Urinary bladder (tissue), 4 donors: ENCODE measurements at places on chromosomes 5 and 9. TPM values are rescaled to one million over a fixed set of nuclear protein-coding genes. Genes with fewer than 3 reads are reported as not detected.

DNA sequence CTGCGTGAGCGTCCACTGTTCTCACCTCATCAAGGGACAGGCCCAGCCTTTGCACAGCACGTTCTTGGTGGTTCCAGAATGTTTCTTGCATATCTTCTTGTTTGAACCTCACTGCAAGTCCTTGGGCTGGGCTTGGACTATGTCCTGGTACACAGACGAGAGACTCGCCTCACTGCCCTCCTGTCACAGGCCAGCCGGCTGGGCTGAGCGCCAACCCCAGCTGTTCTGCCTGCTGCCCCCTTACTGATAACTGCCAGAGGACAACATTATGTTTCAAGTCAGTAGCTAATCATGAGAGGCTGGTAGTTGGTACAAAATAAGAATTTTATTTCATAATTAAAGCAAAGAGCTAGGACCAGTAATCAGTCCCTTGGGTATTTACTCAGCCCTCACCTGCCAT is 52.8 kb upstream of the LRRTM2 start:
- no peak for DNase-seq

SPATA31C1 gene
- not detected for polyA plus RNA-seq

DNA sequence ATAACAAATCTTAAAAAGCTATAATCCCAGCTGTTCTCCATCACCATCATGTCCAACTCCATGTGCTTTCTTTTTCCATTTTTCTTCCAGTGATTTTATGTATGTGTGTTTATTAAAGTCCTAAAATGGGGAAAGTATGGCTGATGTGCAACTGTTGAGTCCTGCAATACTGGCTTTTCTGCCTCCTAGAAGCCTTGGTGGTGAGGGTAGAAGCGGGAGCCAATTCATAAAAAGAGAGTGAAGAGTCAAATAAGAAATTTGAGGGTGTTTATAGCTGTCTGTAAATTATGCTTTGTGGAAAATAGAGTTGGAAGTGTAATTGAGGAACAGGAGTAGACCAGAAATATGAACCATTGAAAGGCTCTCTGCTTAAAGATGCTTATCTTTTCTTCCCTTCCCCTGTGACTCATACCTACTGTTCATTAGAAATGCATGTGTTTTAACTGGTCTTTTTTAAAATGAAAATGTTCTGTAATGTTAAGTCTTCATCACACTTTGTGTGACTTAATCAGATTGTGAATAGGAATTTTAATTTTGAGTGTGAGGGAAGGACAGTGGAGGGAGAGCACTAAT is 80.1 kb downstream of the ZCCHC7 start:
- no peak for DNase-seq

GRCh38 chr9:20286969-20287368 is 335.3 kb downstream of the MLLT3 start:
- DNase-seq = no peak

- DNase-seq = no peak
Observed at GRCh38 chr9:73889023-73889422, 608.1 kb upstream of the RORB start.

DNA sequence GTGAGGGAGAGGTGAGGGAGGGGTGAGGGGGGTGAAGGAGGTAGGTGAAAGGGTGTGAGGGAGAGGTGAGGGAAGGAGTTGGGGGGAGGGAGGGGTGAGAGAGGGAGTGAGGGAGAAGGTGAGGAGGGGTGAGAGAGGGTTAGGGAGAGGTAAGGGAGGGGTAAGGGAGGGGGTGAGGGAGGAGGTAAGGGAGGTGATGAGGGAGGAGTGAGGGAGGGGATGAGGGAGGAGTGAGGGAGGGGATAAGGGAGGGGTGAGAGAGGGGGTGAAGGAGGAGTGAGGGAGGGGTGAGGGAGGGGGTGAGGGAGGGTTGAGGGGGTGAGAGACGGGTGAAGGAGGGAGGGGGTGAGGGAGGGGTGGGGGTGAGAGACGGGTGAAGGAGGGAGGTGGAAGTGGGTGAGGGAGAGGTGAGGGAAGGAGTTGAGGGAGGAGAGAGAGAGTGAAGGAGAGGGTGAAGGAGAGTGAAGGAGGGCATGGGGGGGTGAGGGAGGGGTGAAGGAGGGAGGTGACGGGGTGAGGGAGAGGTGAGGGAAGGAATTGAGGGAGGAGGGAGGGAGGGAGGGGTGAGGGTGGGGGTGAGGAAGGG is 18.5 kb downstream of the NINJ1 start:
- no peak for DNase-seq

OBP2B gene
- polyA plus RNA-seq = not detected

PCDHGA8 gene
- 0.25 TPM for polyA plus RNA-seq

WNT8A gene
- polyA plus RNA-seq = not detected

SLC6A19 gene
- not detected for polyA plus RNA-seq

DNA sequence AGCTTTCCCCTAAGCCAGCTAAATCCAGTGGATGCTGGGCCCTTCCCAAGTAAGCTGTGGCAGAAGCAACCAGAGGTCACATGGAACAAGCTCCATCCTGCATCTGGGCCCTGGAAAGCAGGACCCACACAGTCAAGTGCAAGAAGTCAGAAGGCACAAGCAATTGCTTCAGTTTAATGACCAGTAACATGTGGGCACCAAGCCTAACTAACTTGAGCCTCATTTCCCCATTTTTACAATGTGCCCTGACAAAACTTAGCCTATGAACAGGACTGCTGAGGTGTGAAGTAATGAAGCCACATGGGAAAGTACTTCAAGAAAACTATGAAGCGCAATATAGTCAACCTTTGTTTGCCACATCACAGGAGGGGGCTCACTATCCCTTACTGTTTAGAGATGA is 90.5 kb downstream of the TLE1 start:
- no peak for DNase-seq

DNA sequence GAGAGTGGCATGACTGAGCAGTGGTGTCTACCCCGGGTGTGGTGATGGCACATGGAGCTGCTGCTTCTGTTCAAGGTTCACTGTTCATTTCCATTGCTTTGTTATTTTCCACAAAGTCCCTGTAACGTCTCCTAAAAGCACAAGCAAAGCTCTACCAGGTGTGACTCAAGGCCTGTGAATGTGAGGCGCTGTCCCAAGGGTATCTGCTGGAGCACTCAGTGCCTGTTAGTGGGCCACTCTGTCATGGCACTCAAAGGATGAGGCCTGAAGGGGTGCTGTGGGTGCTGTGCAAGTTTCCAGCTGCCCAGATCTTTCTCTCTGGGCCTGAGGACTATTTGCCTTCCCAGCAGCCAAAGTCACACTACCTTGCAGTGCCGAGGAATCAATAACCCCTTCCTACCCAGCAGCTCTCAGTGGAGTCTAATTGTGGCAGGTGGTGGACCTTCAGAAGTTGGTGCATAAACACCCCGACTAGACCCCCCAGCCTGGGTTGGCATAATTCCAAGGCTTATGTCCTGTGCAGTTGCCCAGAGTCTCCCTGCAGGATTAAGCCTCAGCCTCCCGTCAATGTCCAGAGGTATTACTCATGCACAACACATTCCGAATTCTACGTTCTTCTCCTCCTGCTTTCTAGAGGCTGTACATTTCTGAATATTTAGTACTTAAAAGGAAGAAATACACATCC is 17.4 kb upstream of the PTCH1 start:
- DNase-seq = no peak

GRCh38 chr9:92378865-92379560 is 25.4 kb downstream of the OGN start:
- DNase-seq = no peak

PLAC8L1 gene
- polyA plus RNA-seq = 0.27 TPM

- DNase-seq = no peak
Observed at GRCh38 chr5:109908366-109908765, 218.6 kb downstream of the MAN2A1 start.

DNA sequence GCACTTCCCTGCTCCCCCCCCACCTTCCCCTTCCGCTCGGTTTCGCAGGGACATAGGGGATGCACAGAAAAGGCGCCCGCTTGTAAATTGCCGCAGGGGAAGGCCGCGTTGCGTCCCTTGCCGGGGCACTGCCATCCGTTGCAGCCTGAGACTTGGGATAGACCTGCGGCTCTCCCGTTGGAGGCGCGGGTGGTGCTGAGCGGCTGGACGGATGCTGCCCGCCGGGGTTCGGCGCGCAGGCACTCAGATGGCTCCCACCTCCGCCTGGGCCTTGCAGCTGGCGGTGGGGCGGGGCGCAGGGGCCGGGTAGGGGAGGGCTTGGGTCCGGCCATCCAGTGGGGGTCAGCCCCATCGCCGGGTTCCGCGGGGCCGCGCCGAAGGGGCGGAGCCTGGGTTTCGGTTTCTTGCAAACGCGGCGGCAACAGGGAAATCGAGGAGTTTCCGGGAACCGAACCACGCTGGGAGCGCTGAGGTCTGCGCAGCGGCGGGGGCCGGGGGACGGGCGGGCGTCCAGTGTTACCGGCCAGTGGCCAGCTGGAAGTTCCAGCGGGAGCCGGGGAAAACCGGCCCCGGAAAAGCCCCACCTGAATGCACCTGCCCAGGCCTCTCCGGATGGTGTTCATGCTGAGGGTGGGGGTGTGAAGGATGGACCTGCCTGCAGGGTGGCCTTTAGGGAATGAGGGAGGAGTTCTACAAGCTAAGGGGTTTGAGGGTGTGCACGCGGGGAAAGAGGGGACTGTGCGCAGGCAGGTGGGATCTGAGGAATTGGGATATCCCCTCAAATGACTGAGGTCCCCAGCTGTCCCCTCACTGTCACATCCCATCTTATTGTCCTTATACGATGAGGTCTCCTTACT is 6.3 kb upstream of the IRF1 start:
- no peak for DNase-seq

PKD2L2 gene
- polyA plus RNA-seq = 0.11 TPM

SLIT3 gene
- polyA plus RNA-seq = 64.7 TPM

PCDHGA10 gene
- 1.6 TPM for polyA plus RNA-seq

MEIKIN gene
- not detected for polyA plus RNA-seq

IER5L gene
- 13.3 TPM for polyA plus RNA-seq

- no peak for DNase-seq
Observed at GRCh38 chr5:140631831-140632365, 1.1 kb downstream of the CD14 start.

DNA sequence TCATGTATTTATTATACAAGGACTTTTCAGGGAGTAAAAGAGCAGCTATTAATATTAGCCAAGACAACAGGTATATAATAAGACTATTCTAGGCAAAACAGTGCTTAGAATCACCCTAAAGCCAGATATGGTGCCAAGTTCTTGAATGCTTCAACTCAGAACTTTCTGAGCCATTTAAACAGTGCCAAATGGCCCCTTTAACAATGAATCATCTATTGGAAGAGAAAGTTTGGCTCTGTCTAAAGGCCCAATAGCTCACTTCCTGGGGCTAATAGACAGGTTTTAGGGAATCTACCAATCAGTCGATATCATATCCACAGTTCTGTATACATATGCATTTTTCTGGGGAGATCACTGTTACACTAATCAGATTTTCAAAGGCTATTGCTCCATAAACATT is 42.9 kb downstream of the ZNF474 start:
- DNase-seq = no peak

- no peak for DNase-seq
Observed at GRCh38 chr5:12934722-12935121, 1009.8 kb downstream of the DNAH5 start.

GDF9 gene
- polyA plus RNA-seq = 0.65 TPM

- no peak for DNase-seq
Observed at GRCh38 chr9:120528829-120529228, 51.1 kb downstream of the CDK5RAP2 start.

DNA sequence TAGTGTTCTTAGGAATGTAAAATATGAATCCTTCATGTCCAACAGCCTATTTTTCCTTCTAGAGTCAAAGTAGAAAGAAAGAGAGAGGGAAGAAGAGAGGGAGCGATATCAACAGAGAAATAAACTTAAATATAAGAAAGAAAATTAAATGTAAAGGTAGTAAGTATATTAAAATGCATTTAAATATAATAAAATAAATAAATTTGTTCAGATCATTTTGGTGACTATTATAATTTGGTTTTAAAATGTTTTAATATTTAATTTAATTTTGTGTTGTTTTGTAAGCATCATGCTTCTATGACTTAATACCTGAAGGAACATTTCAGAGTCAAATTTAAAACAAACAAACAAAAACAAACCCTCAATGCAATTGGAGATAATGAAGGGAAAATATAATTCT is 405.2 kb upstream of the IRX1 start:
- DNase-seq = no peak

PCDHB3 gene
- polyA plus RNA-seq = 1.3 TPM

DNA sequence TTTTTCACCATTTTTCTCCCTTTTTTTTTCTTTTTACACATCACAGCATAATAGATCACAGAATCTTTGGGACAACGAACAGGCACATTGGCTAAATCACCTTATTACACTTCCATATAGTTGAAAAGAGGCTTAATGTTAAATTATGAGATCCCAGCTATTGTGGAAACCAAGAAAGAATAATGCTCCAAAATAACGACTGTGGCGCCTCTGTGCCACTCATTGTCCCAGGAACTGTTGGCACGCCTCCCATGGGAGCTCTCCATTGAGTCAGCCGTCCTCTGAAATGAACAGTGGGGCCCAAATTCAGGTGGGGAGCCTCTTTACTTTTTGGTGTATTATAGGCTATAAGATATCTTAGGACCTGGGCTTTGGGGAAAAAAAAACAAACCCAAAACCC is 82.2 kb upstream of the NFIB start:
- no peak for DNase-seq

DNA sequence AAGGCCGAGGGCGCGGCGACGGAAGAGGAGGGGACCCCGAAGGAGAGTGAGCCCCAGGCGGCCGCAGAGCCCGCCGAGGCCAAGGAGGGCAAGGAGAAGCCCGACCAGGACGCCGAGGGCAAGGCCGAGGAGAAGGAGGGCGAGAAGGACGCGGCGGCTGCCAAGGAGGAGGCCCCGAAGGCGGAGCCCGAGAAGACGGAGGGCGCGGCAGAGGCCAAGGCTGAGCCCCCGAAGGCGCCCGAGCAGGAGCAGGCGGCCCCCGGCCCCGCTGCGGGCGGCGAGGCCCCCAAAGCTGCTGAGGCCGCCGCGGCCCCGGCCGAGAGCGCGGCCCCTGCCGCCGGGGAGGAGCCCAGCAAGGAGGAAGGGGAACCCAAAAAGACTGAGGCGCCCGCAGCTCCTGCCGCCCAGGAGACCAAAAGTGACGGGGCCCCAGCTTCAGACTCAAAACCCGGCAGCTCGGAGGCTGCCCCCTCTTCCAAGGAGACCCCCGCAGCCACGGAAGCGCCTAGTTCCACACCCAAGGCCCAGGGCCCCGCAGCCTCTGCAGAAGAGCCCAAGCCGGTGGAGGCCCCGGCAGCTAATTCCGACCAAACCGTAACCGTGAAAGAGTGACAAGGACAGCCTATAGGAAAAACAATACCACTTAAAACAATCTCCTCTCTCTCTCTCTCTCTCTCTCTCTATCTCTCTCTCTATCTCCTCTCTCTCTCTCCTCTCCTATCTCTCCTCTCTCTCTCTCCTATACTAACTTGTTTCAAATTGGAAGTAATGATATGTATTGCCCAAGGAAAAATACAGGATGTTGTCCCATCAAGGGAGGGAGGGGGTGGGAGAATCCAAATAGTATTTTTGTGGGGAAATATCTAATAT is 58.1 kb downstream of the BASP1 start:
- DNase-seq = no peak

- no peak for DNase-seq
Observed at GRCh38 chr9:137813167-137813566, 64.4 kb upstream of the CACNA1B start.

GRCh38 chr9:85178474-85178873 is 508.9 kb downstream of the NTRK2 start:
- DNase-seq = no peak

GRCh38 chr9:110030632-110031031 is 177.3 kb downstream of the C9orf152 start:
- DNase-seq = no peak

- DNase-seq = no peak
Observed at GRCh38 chr5:172881691-172882370, 47.8 kb downstream of the ERGIC1 start.
